ENCODE measurements at places on chromosomes 2 and 18. TPM values are rescaled to one million over a fixed set of nuclear protein-coding genes. Genes with fewer than 3 reads are reported as not detected.
A peak's percentile ranks its signal among the peaks of the same experiment; 100 is the strongest.

The MAP3K19 gene
- not detected for total RNA-seq

- DNase-seq = no peak
- no peaks in the 10 kb centered on the region for H3K4me1 ChIP-seq
- no peaks in the 10 kb centered on the region for H3K36me3 ChIP-seq
- no peak overlapping the region for H3K4me3 ChIP-seq
- no peak overlapping the region for H3K27ac ChIP-seq
Observed at GRCh38 chr2:145845207-145845894, 1325.4 kb upstream of the ZEB2 start.

The NUP35 gene
- total RNA-seq = 24.9 TPM

GRCh38 chr18:21664069-21664468 lies 40.5 kb downstream of the ABHD3 start:
- H3K36me3 ChIP-seq = peaks cover 22% of the 10 kb centered on the region
- no peak overlapping the region for H3K27ac ChIP-seq
- no peak overlapping the region for H3K4me3 ChIP-seq
- no peak for DNase-seq
- H3K4me1 ChIP-seq = peaks cover 11% of the 10 kb centered on the region

DNA sequence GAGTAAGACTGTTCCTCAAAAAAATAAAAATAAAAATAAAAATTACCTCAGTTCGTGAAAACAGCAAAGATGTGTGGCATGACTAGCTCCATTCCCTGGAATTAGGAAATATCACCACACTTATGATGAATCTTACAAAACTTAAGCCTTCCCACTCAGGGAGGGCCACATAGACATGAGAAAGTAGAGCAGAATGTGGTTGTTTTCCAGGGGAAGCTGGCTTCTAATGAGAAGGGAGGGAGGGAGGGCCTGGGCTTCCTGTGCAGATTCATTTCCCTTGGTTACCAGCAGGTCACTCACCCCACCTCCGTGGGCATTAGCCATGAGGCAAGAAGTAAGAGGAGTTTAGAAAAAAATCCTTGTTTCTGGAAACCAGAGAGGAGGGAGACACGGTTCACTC lies 95.9 kb upstream of the RMDN2 start:
- no peaks in the 10 kb centered on the region for H3K36me3 ChIP-seq
- no peaks in the 10 kb centered on the region for H3K27me3 ChIP-seq
- no peak for DNase-seq
- H3K27ac ChIP-seq = no peak overlapping the region
- peaks cover 6% of the 10 kb centered on the region for H3K4me1 ChIP-seq
- no peak overlapping the region for H3K4me3 ChIP-seq

DNA sequence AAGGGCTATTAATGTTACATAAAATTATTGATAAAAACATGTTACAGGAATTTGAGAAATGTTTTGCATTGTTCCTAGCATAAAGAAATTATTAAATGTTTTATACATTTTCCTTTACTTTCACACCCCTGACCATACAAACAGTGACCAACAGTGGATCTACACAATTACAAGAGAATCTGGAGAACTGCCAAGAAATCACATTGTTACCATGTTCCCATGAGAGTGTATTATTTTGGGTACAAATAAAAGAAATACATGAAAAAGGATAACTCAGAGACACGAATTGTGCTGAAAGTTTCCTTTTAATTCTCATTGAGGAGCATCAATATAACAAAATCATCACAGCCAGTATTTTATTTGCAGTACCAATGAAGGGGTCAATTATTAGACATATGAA lies 150.1 kb downstream of the WDPCP start:
- DNase-seq = no peak
- H3K27me3 ChIP-seq = no peaks in the 10 kb centered on the region
- no peaks in the 10 kb centered on the region for H3K4me1 ChIP-seq

DNA sequence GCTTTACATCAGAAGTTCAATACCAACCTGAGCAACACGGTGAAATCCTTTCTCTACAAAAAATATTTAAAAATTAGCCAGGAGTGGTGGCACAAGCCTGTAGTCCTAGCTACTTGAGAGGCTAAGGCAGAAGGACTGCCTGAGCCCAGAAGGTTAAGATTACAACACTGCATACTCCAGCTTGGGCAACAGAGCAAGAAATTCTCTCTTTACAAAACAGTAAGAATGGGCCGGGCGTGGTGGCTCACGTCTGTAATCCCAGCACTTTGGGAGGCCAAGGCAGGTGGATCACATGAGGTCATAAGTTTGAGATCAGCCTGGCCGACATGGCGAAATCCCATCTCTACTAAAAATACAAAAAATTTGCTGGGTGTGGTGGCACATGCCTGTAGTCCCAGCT lies 113.2 kb downstream of the USP34 start:
- H3K27ac ChIP-seq = no peak overlapping the region
- peaks cover 17% of the 10 kb centered on the region for H3K4me1 ChIP-seq
- DNase-seq = no peak

DNA sequence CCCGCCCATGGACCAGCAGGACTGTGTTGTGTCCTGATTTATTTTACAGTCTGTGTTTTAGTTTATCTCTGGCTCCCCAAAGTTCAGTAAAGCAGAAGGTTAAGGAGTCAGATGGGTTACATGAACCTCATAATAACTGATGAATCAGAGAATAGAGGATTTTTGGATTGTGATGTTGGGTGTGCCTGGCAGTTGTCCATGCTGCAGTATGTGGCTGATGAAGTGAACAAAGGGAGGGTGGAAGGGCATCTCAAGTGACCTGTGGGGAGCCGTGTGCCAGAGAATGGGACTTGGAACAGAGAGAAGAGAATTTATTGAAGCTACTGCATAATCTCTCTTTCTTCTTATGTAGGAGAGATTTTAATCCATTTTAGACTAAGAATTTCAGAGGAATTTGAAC lies 145.5 kb downstream of the MAP4K4 start:
- DNase-seq = no peak
- H3K4me3 ChIP-seq = no peak overlapping the region
- H3K27me3 ChIP-seq = no peaks in the 10 kb centered on the region

DNA sequence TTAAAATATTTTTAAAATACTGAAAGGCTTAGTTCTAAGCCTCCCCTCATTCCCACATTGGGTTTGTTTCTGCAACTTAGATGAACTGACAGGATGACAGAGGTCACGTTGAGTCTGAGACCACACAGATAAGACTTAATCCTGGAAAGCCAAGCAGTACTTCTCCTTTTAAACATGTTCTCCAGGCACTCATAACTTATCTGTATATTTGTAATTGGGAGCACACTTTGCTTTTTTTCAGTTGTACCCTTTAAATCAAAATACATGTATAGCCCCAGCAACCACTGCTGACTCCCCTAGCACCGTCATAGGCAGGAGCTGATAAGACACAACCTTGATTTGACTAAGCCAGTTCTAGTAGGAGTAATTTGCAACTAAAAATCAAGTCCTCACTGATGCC lies 394.8 kb downstream of the PID1 start:
- H3K4me1 ChIP-seq = no peaks in the 10 kb centered on the region
- DNase-seq = no peak
- H3K4me3 ChIP-seq = no peak overlapping the region
- no peaks in the 10 kb centered on the region for H3K36me3 ChIP-seq

The CCDC141 gene
- 8.8 TPM for total RNA-seq

DNA sequence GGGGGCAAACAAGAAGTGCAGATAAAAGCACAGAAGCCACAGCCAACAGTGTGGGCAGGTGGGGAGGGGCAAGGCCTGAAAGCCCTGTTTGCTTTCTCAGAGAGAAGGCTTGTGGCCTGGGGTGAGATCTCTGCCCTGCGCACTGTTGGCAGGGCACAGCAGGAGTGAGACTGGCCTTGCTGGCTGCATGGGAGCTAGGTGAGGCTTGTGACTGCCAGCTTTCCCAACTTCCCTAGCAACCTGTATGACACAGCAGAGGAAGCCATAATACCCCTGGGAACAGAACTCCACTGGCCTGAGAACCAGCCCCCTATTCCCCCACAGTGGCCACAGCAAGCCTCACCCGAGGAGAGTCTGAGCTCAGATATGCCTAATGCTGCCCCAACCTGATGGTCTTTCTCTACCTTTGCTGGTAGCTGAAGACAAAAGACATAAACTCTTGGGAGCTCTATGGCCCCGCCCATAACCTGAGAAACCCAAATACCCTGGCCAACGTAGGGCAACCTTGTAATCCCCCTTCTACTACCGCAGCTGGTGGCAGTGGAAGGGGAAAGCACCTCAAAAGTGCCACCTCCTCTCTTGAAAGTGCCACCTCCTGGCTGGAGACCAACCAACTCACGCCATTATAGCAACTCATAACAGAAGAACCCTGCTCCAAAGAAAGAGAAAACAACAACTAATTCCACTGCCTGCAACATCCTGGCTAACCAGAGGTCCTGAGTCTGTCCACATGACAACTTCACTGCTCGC lies 44.4 kb downstream of the LCT start:
- H3K4me1 ChIP-seq = peaks cover 24% of the 10 kb centered on the region
- DNase-seq = no peak
- H3K27me3 ChIP-seq = no peaks in the 10 kb centered on the region
- no peak overlapping the region for H3K27ac ChIP-seq
- H3K4me3 ChIP-seq = no peak overlapping the region
- peaks cover 3% of the 10 kb centered on the region for H3K36me3 ChIP-seq

DNA sequence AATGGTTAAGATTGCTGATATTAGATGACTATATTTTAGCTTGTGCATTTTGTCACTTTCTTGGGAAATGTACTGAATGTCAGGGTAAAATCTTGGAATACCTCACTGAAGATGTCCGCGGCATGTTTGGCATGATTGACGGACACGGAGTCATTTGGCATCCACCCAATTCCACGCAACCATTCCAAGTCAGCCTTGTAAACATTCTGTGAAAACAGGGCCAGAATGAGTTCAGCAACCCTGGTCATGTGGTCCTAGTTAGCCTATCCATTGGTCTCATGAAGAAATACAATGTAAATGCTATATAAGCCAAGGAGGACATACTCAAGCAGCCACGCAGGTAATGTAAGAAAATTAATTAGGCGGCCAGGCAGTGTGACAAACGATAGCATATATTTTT lies 159.5 kb downstream of the RIF1 start:
- H3K4me1 ChIP-seq = no peaks in the 10 kb centered on the region
- H3K4me3 ChIP-seq = no peak overlapping the region
- H3K27ac ChIP-seq = no peak overlapping the region
- no peak for DNase-seq
- H3K36me3 ChIP-seq = no peaks in the 10 kb centered on the region
- H3K27me3 ChIP-seq = peaks cover 4% of the 10 kb centered on the region

The TMEM37 gene
- not detected for total RNA-seq

- no peak overlapping the region for H3K27ac ChIP-seq
- no peak overlapping the region for H3K4me3 ChIP-seq
- H3K27me3 ChIP-seq = peaks cover 8% of the 10 kb centered on the region
- H3K36me3 ChIP-seq = peaks cover 3% of the 10 kb centered on the region
Observed at GRCh38 chr2:101960819-101961337, 30.9 kb upstream of the IL1R2 start.

GRCh38 chr2:238938401-238939055 lies 90.6 kb downstream of the TWIST2 start:
- H3K4me1 ChIP-seq = no peaks in the 10 kb centered on the region
- H3K4me3 ChIP-seq = no peak overlapping the region
- no peak overlapping the region for H3K27ac ChIP-seq
- DNase-seq = peak; percentile 26
